NCI-H1436 treated with DMSO at 0.1 percent for 48 hours (cell line): ENCODE measurements at places on chromosomes 11 and 22.
A peak's percentile ranks its signal among the peaks of the same experiment; 100 is the strongest.

DNA sequence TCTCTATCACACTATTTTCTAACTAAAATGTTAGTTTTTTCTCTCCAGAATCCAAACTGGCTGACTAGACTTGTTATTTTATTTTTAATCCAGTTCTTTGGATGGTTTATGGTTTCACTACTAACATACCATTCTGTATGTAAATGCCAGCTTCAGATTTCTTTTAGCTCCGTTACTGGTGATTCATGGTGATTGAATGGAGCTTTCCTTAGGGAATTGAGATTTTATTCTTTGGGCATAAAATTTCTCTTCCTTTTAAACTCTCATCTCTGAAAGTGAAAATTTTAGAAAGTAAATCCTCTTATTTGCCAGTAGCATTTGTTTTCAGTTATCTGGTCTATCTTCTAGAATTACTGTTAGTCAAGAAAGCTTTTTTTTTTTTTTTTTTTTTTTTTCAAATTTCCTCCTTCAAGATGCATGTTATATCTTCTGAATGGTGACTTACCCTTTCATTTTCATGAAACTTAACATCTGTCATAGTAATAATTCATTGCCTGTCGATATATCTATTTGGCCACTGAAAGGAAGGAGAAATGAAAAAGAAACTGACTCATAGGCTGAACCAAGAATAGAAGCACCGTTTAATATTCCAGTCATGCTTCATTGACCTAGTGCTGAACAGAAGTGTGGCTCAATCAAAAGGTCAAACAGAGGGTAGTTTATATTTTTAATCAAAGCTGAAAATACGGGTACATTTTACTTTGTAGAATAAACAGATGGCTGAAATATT, 6.4 kb downstream of the ENDOD1 start:
- DNase-seq: no peak

DNA sequence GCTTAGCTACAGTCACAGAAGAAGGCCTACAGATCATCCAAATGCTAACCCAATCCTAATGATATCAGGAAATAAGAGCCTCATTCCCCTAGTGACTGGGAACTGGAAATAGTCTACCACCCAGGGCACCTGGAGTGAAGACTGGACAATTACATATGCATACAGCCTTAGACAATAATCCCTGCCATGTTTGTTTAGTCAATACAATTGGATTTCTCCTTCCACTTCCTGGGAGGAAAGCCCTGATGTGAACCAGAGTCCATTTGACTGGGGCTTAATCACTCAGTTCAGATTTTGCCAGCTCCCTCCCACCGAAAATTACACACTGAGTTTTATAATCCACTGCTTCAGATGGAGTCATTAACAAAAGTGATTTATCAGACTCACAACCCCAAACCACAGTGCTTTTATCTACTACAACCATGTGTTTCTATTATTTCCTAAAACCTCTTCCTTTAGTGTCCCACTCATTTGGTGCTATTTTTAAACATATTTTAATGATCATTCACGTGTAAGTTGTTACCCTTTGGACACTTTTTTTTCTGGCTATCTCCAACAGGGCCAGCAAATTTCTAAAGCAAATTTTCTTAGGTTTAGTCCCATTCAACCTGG, 29.9 kb downstream of the CWF19L2 start:
- DNase-seq: no peak

DNA sequence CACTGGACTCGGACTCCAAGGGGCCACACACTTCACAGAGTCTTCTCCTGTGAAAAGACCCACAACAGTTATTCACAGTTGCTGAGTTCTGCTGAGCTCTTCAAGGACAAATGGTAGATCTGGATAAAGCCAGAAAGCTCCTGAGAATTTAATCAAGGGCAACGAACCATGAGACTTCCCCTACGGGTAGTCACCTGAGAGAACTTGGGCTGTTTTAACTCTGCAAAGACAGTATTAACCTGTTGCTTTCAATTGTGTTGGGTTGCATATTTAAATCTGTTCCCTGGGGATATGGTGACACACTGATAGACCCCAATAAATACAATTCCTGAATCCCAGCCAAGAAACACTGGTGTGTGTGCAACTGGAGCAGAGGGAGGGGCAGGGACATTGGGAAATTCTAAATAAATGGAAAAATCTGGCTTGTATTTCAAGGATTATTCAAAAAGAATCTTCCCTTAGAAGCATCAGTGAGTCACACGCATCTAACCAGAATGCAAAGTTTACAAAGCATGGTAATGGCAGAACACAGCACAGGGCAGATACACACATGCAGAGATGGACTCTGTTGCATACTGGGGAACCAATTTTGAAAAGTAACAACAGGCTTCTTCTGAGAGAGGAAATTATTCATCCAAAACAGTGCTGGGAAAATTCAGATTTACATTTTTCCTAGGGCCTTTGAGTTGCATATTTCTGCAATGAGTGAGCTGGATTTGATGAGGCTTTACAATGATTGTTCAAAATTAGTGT, 4.0 kb downstream of the KCNJ1 start:
- DNase-seq: no peak

GRCh38 chr22:22201930-22202343, 42.6 kb upstream of the VPREB1 start:
- DNase-seq: no peak

DNA sequence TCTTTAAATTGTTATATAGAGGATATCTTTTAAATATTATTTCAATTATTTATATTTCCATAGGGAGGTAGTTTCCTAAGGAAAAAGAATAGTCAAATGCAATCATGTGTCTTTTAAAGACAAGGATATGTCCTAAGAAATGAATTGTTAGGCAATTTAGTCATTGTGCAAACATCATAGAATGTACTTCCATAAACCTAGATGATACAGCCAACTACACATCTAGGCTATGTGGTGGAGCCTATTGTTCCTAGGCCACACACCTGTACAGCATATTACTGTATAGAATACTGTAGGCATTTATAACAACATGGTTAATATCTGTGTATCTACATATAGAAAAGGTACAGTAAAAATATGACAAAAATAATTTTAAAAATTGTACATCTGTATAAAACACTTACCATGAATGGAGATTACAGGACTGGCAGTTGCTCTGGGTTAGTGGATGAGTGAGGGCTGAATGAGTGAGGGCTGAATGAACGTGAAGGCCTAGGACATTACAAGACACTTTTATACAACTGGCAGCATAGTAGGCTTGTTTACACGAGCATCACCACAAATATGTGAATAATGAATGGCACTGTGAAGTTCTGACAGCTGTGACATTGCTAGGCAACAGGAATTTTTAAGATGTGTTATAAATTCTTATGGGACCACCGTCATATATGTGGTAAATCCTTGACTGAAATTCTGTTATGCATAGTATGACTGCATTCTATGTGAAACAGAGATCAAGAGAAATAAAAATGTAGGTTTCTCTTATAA, 1879.0 kb upstream of the RAG2 start:
- DNase-seq: no peak

DNA sequence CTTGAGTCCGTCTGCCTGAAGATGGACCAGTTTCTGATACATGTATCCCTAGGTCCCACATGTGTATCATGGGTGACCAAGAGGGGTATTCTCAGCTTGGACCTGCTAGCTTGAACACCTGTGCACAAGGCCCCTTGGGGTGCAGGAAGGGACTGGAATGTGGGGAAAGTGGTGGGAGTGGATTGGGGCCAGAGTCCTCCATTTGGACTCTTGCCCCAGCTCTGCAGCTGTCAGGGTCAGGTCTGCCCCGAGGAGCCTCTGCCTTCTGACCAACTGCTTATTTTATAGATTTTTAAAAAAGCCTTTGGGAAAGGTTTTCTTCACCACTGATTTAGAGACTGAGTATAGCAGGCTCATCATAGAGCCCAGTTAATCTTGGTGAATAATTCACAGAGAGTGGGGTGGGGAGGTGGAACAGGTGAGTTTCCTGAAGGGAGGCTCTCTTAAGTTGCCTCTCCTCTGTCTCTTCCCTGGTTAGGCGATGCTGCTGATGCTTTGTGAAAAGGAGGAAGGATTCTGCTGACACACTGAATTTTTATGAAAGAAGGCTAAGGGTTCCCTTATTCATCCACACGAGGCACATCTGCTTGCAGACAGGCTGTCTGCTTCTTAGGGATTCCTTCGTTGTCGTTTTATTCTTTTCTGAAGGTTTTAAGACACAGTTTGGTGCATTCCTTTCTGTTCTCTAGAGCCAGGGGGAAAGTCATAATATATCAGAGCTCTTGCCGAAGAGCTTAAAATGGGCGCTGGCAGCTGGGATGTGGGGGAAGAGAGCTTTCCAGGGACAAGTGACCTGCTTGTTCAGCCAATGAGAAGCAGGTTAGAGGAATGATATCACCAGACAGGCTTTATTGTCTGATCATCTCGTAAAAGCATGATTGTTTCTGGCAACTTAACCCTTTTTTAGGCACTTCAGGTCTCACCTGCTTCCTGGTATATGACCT, 19.9 kb downstream of the TRIM44 start:
- DNase-seq: peak; percentile 29

DNA sequence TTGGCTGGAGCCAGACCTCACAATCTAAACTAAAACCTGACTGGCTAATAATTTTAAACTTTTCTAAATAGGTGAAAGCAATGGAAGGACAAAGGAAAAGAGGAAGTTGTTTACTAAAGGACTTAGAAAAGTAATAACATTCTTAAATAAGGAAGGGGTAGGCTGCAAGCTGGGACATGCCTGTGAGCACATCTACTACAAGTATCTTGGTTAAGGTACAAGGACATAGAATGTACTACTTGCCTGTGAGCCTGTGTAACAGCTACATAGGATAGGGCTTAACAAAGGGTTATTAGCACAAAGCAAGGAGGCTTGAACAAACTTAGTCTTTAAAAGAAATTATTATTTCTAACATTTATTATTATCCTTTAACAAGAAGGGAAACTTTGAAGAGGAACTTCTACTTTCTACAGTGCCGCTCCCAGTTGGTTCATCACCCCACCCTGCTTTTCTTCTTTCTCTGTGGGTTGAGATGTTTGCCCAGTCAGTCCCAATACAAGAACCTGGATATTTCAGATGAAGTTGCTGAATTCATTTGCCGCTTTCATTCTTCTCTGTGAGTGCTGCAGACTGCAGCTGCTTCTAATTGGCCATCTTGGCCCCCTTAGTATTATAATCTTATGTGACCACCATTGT, 87.5 kb downstream of the PRMT3 start:
- DNase-seq: no peak

- DNase-seq: no peak
These were observed 1506.5 kb downstream of the TBC1D22A start for GRCh38 chr22:48268771-48269552.

DNA sequence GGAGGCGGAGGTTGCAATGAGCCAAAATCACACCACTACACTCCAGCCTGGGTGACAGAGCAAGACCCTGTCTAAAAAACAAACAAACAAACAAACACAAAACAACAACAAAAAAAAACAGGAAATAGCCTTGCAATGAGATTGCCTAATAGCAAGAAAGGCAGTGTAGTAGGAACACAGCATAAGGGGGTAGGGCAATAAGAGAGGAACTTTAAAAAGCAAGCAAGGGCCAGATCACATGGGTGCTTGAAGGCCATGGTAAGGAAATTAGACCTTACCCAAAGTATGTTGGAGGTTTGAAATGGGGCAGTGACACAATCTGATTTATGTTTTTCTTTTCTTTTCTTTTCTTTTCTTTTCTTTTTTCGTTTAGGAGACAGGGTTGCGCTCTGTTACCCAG, 34.7 kb upstream of the NRIP3 start:
- DNase-seq: no peak

- no peak for DNase-seq
These were observed 7.6 kb upstream of the PGA3 start for GRCh38 chr11:61195719-61196118.

DNA sequence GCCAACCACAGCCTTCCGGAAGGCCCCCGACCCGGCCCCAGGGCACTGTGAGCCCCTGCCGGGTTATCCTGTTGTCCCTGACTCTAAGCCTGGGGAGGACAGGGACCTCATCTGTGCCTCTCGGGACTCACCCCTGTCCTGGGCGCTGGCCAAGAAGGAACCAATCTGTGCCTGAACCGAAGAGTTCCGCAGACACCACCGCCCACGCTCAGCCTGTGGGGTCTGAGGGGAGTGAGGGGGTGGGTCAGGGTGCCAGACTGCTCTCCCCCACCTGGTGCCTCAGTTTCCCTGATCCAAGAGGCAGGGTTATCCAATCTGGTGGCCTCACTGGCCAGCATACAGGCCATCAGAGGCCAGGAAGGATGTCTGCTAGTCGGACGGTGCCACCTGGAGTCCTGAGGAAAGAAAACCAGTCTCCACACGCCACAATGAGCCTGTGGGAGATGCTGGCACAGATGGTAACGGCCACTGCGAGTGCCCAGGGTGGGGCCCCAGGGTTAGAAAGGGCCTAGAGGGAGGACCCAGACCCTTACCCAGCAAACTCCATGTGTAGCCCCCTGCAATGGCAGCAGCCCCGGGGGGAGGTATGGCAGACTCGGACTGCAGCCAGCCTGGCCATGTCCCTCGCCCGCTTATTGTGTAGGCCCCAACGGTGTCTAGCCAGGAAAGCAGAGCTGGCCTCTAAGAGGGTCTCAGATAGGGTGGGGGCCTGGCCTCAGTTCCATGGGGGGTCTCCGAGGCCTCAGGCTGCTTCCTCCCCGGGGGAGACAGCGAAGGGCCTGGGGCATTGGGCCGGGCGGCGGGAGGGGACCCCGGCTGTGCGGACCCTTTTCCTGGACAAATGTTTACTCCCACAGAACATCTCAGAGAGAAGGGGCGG, 827 bp upstream of the TNNT3 start:
- no peak for DNase-seq

GRCh38 chr22:31520051-31520450, 23.7 kb downstream of the SFI1 start:
- no peak for DNase-seq

GRCh38 chr22:45689211-45689610, 17.6 kb downstream of the ATXN10 start:
- no peak for DNase-seq

DNA sequence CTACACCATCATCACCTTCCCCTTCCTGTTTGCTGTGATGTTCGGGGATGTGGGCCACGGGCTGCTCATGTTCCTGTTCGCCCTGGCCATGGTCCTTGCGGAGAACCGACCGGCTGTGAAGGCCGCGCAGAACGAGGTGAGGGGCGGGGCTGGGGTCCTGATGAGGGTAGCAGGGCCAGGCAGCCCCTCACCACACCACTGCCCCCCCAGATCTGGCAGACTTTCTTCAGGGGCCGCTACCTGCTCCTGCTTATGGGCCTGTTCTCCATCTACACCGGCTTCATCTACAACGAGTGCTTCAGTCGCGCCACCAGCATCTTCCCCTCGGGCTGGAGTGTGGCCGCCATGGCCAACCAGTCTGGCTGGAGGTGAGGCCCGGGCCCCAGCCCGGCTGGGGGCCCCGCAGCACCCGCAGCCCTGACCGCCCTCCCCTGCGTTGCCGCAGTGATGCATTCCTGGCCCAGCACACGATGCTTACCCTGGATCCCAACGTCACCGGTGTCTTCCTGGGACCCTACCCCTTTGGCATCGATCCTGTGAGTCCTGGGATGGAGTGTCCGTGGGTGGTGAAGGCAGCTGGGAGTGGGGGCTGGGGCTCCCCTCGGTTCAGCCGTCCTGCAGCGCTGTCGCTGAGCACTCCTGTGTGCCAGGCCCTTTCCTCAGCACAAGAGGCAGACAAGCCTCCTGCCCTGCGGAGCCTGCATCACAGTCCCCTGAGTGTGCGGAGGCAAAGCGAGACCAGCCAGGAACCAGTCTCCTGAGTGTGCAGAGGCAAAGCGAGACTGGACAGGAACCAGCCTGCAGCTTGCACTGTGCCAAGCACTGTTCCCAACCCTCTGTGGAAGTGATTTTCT, 8.8 kb downstream of the TCIRG1 start:
- no peak for DNase-seq
